Effector CD4-positive, alpha-beta T cell (primary cell): ENCODE measurements at places on chromosomes 16 and 17.
A peak's percentile ranks its signal among the peaks of the same experiment; 100 is the strongest.

GRCh38 chr17:48593840-48594537 lies 410 bp upstream of the HOXB5 start:
- DNase-seq, result peak; percentile 77

DNA sequence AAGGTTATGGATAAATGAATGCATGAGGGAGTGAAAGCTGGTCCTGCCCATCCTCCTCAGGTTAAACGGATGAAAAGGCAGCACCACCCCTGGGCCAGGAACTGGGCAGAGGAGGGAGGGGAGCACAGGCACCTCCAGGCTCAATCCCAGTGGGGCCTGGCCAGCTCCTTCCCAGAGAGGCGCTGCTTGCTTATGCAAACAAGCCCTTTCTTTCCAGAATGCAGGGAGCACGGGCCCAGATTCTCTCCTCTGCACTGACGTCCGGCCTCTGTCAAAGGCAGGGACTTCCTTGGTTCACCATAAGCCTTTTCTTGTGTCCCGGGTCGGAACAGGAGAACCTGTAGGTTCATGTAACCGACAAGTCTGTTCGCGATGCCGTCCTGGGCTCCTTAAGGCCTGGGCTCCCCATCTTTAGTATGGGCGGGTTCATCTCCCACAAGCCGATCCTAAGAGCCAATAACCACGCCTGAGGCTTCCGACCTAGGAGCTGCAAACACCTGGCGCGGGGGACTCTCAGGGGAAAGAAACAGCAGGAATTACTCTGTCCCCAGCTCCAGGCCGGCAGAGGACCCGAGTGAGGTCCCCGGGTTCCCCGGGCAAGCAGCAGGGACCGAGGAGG lies 16.3 kb downstream of the ENPP7 start:
- DNase-seq, result no peak

GRCh38 chr17:79027274-79027924 lies 3.4 kb downstream of the C1QTNF1 start:
- DNase-seq, result no peak

DNA sequence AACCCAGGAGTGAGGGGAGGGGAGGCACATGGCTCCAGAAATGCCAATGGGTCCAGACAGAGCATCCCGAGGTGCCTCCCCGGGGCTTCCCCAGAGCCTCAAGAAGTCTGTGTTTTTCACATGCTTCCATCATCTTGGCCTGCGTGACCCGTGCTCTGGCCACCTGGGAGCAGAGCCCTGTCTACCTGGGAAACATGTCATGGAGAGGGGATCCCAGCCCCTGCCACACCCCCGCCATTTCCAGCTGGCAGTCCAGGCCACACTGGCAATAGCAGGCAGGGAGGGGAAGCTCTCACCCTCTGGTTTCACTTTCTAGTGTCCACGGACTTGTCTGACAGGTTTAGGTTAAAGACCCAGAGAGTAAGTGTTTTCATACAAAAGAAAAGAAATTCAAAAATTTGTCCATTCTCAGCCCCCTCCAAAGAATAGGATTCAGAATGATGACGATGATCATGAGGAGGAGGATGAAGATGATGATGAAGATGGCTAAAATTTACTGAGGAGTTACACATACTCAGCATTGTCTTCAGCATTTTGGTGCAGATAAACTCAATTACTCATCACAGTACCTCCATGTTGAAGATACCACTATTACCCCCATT lies 9.0 kb downstream of the SMIM5 start:
- no peak for DNase-seq
